ENCODE measurements at places on chromosomes 13 and 19.

DNA sequence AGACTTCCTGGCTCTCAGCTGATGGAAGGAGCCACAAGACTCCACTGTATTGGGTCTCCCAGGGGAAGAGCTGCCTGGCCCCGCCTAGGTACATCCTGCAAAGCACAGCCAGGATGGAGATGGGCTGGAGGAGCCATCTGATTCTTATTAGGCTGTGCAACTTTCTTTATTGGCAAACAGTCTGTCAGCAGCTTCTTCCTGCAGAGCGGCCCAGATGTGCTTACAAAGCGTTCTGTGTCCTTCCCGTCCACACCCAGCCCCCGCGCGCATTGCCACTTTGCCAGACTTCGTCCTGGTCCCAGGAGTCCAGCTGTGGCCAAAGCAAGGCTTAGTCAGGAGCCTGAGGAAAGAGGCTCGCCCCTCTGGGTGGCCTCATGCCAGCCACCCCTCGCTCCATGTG is 409.3 kb downstream of the ZNF536 start:
- DNase-seq: no peak

- DNase-seq: no peak
Measured at GRCh38 chr13:20383058-20383457, 142.6 kb downstream of the CRYL1 start.

GRCh38 chr19:48230555-48231129 is 25.1 kb downstream of the CARD8 start:
- no peak for DNase-seq

DNA sequence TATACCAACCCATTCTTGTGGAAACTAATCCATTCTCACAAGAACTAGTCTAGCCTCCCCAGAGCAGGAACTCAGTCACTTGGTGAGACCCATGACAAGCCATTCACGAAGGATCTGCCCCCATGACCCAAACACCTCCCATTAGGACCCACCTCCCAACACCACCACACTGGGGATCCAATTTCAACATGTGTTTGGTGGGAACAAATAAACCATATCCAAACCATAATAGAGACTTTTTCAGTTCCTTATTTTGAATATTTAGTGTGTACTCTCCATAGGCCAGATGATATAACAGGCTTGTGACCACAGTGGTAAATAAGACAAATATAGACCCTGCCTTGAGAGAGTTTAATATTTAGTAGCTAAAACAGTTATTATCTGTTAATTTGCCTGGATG is 227.5 kb upstream of the SERP2 start:
- DNase-seq: no peak

- no peak for DNase-seq
Measured at GRCh38 chr13:72199640-72200039, 332.6 kb upstream of the DACH1 start.

DNA sequence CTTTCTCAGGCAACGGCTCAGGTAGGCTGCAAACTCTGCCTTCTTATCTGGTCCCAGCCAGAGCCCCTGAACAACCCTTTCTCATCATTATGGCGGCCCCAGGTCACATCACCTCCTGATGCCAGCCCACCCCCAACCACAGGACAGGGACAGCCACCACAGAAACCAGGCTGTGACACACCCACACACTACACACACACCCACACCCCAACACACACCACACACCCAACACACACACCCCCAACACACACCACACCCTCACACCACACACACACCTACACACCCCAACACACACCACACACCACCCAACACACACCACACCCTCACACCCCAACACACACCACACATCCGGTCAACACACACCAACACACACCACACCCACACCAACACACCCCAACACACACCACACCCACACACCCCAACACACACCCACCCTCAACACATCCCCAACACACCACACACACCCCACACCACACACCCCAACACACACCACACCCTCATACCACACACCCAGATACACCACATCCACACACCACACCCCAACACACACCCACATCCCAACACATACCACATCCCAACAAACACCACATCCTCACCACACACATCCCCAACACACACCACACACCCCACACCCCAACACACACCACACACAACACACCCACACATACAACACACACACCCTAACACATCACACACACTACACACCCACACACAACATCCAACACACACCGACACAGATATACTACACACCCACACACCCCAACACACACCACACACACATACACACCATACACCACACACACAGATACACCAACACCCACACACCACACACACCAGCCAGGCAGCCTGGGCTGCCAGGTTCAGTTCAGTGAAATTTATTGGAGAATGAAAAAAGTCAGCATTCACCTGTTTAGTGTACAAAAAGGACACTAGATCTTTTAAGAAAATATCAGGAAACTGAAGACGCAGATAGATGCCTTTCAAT is 4.2 kb upstream of the ISYNA1 start:
- DNase-seq: peak; percentile 50

DNA sequence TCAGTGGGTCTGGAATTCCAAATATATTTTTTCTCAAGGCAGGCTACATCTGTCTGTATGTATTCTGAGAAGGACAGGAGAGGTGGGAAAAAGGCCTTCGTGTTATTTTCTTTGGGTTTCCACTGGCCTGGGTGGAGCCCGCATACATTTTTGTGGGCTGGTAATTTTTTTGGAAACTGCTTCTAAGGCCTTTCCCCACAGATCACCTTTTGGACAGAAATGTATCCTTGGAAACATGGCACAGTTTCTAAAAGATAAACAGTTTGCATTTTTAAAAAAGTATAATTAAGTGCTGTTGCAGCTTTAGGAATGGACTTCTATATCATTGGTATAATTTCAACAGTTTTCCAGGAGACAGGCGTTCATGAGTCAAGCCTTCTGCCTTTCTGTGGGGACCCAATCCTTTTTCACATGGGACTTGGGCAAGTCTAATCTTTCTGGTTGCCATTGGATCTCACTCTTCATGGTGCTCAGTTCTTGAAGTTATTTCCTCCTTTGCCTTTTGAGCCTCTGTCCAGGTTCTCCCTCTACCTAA is 8.9 kb downstream of the RFX2 start:
- DNase-seq: no peak

DNA sequence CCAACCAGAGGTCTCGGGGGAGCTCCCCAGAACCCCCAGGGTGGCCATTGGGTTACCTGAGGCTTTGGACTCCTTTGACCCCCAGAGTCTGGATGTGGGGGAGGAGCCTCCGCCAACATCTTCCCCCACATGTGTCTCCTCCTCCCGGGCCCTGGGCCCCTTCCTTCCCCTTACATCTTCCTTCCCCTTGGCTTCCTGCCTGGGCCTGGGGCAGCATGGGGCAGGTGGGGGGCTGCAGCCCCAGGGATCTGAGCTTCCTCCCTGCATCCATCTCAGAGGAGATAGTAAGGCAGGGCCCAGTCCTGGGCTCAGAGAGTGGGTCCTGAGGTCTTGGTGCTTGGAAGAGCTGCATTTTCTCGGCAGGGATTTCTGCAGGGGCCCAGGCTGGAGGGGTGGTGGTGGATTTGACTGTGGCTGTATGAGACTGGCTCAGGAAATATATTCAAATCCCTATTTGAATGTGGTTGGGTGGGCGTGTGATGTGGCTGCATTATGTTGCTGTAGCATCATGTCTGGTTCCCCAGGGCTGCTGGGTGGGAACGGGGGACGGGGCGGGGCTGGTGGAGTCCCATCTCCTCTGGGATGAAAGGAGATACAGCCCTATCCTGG is 919 bp downstream of the VAV1 start:
- peak; percentile 40 for DNase-seq

DNA sequence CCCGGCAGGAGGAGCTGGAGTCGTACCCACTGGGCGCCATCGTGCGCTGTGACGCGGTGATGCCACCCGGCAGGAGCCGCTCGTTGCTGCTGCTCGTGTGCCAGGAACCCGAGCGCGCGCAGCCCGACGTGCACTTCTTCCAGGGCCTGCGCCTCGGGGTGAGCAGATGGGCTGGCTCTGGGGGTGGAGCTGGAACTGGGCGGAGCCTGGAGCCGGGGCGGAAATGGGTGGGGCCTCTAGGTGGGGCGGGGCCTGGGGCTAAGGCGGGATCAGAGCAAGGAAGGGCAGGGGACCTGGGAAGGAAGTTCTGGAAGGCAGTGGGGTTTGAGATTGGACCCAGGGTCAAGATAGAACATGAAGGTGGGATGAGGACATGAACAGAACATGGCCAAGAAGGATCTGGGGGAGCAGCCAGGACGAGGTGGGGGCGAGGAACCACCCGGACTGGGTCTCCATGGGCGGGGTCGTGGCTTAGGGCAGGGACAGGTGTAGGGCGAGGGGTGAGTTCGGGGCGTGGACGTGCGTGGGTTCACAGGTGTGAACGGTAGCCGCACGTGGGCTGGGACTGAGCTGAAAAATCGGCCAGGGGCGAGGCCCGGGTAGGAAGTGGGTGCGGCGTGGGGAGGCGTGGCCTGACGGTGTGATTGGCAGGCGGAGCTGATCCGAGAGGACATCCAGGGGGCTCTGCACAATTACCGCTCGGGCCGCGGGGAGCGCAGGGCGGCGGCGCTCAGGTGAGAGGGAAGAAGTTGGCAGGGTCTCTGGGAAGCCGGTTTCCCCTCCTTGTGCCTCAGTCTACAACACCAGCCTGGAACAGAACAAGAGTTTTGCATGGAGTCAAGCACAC is 4.7 kb downstream of the EPS8L1 start:
- peak; percentile 42 for DNase-seq

GRCh38 chr13:58097831-58098230 is 466.3 kb downstream of the PCDH17 start:
- no peak for DNase-seq

DNA sequence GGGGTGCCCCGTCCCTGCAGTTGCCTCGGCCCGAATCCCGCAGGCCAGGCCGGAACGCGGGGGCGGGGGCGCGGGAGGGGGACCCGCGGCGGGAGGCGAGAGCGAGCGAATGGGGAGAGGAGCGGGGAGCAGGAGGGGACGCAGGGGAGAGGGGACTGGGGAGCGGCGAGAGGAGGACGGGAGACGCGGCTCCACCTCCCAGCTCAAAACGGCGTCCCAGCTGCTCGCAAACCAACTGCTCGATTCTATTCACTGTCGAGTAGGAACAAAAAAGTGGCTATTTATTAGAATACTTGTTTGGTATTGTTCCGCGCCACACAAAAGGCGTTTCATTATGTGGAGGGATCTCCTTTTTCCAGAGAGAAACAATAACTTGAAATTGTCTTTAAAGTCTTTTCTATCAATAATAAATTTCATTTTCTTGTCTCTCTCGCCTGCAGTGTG is 10.6 kb upstream of the SOX1 start:
- no peak for DNase-seq

DNA sequence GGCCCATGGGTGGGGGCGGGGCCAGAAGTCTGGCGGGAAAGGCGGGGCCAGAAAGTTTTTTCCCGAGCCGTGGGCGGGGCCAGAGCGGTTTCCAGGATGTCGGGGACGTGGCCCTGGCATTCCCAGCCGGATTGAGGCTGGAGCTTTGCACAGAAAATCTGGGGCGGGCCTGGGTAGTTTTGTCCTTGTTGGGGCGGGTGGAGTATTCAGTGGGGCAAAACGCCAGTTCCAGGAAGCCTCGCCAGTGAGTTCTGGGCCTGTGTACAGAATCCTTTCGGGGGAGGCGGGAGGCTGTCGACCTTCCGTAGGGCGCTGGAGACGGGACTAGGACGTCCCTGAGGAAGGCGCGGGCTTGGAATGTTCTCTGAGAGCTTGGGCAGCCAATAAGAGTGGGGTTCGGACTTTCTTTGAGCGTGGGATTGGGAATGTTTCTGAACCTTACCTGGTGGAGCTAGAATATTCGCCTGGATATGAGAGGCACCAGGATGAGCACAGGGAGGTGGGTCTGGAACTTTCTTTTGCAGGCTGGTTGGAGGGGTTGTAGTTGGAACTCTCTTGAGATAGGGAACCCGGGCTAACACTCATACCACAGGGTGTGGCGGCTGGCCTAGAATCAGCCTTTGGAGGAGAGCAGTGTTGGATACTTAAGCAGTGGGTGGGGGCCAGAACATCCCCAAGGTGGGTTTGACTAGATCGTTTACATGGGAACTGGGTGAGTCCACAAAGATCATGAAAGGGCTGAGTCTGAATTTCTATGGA is 1.3 kb downstream of the CCDC9 start:
- no peak for DNase-seq

GRCh38 chr19:27865927-27866777 is 1346.8 kb downstream of the UQCRFS1 start:
- DNase-seq: no peak

DNA sequence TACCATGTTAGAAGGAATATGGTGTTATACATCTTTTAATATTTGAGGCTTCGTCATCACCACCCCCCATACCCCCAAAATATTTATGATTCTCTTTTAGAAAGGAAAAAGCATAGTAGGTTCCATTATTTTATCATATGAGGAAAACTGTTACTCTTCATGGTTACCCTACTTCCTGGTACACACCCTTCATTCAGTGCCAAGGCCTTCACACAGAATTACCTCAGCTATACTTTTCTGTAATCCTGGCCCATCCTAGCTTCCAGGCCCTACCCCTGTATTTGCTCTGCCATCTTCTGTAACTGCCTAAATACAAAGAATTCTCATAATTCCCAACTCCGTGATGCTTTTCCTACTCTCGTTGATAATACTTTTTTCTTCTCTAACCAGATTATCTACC is 4.3 kb upstream of the UTP14C start:
- DNase-seq: no peak

DNA sequence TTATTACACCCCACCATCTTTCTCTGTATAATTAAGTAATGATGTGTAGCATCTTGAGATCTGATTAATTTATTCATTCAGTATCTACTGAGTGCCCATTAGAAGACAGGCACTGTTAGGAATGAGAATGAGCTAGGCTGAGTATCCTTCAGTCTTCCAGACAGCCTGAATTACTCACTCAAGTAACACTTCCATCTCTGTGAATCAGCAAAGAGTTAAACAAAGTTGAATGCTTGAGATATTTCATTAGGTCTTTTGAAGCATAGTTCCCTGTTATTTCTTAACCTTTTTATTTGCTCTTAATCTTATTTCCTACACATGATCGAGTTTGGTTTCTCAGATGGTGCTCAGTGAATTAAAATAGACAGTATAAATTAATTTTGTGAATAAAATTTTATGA is 413.7 kb downstream of the DCT start:
- DNase-seq: no peak

- no peak for DNase-seq
Measured at GRCh38 chr19:47408156-47408938, 11.0 kb downstream of the MEIS3 start.

GRCh38 chr13:95341441-95341840 is 40.2 kb upstream of the ABCC4 start:
- no peak for DNase-seq

DNA sequence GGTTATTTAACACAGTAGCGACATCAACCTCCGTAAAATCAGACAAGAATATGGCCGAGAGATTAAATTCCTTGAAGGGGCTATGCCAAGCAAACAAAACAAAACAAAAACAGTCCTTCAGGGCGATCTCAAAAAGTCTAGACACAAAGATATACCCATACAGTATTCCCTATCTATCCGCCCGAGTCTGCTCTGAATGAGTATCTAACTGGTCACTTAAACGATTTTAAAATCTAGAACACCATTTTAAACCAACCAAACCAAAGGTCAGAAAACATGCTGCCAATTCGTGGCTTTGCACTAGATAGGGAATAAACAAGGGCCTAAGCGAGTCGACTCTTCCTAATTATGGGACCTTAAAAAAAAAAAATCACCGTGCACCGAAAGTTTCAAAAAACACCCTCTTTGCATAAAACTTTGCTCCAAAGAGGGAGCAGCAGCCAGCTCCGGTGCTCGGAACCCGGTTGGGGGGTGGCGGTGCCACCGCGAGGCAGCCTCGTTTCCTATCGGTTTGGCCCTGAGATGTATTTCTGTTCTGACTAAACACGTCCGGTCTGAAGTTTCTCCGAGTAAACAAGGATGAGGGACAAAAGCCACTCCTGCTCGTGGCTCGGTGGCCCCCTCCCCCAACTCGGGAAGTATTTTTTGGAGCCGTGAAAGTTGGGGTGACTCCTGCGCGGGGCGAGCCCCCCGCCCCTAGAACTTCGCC is 1.8 kb downstream of the HMGB1 start:
- peak; percentile 81 for DNase-seq
